ENCODE measurements at places on chromosomes 1 and 21. TPM values are rescaled to one million over a fixed set of nuclear protein-coding genes. Genes with fewer than 3 reads are reported as not detected.

DNA sequence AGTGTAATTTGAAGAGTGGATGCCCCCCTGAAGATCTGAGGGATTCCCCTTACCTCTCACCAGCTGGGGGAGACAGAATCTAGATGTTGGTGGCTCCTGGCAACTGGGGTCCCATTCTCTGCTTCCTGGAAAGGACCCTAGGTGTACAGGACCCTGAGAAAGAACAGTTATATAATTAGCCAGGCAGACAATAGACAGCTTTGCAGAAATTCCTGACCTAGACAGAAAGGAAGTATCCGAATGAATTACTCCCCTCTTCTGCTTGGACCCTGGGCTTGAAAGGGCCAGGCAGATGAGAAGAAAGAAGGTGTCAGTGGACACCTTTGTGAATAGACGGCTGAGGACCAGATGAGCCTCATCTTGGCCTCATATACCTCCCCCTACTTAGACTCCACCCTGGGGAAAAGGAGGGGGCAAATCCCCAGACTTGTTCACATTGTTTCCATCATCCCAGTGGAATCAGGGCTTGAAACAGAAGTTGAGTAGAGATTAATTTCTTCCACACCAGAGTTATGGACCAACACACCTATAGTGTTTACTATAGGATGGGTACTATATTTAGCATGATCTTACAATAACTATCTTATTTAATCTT, 1.8 kb upstream of the IQGAP3 start:
- H3K4me1 ChIP-seq, result peaks cover 10% of the 10 kb centered on the region
- H3K36me3 ChIP-seq, result no peaks in the 10 kb centered on the region
- peaks cover 6% of the 10 kb centered on the region for H3K27me3 ChIP-seq
- no peak for DNase-seq
- H3K27ac ChIP-seq, result no peak overlapping the region

DNA sequence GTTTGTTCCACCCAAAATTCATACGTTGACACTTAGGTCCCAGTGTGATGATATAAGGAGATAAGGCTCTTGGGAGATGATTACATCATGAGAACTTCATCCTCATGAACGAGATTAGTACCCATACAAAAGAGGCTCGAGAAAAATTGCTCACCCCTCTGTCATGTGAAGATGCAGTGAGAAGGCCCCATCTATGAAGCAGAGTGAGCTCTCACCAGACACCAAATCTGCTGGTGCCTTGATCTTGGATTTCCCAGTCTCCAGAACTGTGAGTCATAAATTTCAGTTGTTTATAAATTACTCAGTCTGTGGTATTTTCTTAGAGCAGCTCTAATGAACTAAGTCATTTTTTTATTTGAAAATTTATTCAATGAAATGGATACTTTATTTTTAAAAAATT, 42.6 kb upstream of the USP25 start:
- no peak overlapping the region for H3K4me3 ChIP-seq
- DNase-seq, result peak; percentile 60
- H3K36me3 ChIP-seq, result no peaks in the 10 kb centered on the region
- no peak overlapping the region for H3K27ac ChIP-seq
- no peaks in the 10 kb centered on the region for H3K27me3 ChIP-seq

DNA sequence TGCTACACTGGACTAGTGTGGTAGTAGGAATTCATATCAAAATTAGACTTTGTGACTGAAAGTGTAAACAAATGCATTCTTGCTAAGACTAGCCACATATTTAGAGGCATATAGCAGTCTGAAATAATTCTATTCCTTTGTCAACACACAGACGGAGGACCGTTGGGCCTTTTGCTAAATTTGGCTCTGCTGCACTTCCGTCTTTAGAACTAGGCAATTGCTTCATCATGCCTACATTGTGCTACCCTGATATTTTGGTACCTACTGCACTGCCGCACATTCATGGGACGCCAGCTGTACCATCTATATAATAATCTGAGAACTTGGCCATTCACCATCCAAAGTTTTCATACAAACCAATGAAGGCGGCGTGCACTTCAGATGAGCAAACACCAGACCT, 346.8 kb downstream of the KIF26B start:
- no peaks in the 10 kb centered on the region for H3K4me1 ChIP-seq
- no peak overlapping the region for H3K4me3 ChIP-seq
- H3K27ac ChIP-seq, result no peak overlapping the region
- H3K27me3 ChIP-seq, result no peaks in the 10 kb centered on the region

GRCh38 chr1:199463521-199464127, 563.9 kb upstream of the NR5A2 start:
- no peak overlapping the region for H3K27ac ChIP-seq
- H3K36me3 ChIP-seq, result no peaks in the 10 kb centered on the region
- H3K27me3 ChIP-seq, result no peaks in the 10 kb centered on the region
- H3K4me1 ChIP-seq, result no peaks in the 10 kb centered on the region
- H3K4me3 ChIP-seq, result no peak overlapping the region

DNA sequence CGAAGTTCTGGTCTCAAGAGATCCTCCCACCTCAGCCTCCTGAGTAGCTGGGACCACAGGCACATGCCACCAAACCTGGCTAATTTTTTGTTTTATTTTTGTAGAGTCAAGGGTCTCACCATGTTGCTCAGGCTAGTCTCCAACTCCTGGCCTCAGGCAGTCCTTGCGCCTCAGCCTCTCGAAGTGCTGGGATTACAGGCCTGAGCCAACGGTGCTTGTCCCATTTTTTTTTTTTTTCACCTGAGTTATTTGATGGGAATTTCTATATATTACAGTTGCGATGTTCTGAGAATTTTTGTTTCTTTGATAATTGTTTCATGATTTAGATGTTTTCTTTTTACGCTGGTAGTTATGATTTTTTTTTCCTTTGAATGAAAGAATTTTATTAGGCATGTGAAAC, 2.5 kb downstream of the RABGAP1L start:
- no peaks in the 10 kb centered on the region for H3K4me1 ChIP-seq
- no peak overlapping the region for H3K4me3 ChIP-seq

- no peaks in the 10 kb centered on the region for H3K4me1 ChIP-seq
- DNase-seq, result no peak
- H3K36me3 ChIP-seq, result no peaks in the 10 kb centered on the region
- no peaks in the 10 kb centered on the region for H3K27me3 ChIP-seq
- no peak overlapping the region for H3K27ac ChIP-seq
- no peak overlapping the region for H3K4me3 ChIP-seq
Measured at GRCh38 chr1:3679098-3679555, 26.8 kb downstream of the TP73 start.

GRCh38 chr21:45378258-45378966, 26.6 kb upstream of the COL18A1 start:
- H3K27me3 ChIP-seq, result no peaks in the 10 kb centered on the region
- peaks cover 2% of the 10 kb centered on the region for H3K4me1 ChIP-seq
- no peak overlapping the region for H3K4me3 ChIP-seq
- DNase-seq, result peak; percentile 37

DNA sequence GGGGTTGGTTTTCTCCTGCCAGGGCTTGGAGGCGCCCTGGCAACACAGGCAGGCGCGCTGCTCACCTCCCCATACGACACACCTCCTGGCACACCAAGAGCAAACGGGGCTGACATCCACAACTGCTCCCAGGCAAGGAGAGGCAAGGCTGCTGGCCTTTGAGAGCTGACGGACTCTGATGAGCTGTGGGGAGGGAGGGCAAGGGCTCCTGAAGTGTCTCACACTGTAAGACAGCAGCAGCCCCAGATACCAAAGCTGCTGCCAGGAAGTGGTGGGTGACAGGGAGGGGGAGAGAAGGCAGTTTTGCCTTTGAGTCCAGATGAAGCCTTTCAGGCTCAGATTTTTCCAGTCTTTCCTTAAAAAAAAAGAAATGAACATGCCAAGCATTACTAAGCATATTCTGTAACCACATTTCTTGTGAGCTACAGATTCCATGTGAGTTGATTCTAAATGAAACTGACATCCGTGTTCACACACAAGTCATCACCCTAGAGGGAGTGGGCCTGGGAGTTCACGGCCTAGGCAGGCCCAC, 24.3 kb downstream of the PGBD5 start:
- H3K27me3 ChIP-seq, result no peaks in the 10 kb centered on the region
- H3K4me1 ChIP-seq, result no peaks in the 10 kb centered on the region
- no peak overlapping the region for H3K27ac ChIP-seq
- no peak overlapping the region for H3K4me3 ChIP-seq
- H3K36me3 ChIP-seq, result no peaks in the 10 kb centered on the region

GRCh38 chr21:33021667-33022066, 4.1 kb upstream of the OLIG2 start:
- H3K4me1 ChIP-seq, result no peaks in the 10 kb centered on the region
- DNase-seq, result no peak

GRCh38 chr21:43001316-43001715, 27.0 kb downstream of the PKNOX1 start:
- no peak overlapping the region for H3K4me3 ChIP-seq
- H3K4me1 ChIP-seq, result peaks cover 7% of the 10 kb centered on the region
- no peak for DNase-seq
- H3K27ac ChIP-seq, result no peak overlapping the region
- peaks cover 4% of the 10 kb centered on the region for H3K36me3 ChIP-seq

DNA sequence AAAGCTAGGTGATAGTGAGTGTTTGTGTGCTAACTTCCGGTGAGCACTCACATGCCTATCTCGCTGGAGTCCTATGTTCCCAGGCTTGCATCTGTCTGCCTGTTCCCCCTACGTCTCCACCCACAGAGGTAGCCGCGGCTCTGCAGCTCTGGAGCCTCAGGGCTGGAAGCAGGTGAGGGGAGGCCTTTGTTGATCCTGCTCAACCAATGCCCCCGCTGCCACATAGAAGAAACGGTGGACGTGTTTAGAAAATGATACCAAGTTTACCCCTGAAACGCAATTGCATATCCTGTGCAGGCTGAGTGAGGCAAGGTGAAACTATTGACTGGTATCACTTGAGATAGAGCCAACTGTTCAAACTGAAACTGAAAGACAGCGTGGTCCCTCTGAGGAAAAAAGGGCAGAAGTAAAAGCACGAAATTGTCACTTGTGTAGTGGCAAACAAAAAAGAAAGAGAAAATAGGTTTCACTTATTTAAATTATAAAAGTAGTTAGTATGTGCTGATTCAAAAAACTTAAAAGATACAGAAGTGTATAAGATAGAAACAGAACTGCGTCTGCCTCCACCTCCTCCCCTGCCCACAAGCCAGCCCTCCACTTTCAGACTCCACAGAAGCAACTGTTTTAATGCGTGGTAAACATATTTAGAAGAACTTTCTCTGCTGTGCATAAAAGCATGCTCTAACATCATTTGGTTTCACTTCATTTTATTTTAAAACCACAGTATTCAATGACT, 38.6 kb upstream of the ETS2 start:
- H3K4me1 ChIP-seq, result peaks cover 16% of the 10 kb centered on the region
- no peaks in the 10 kb centered on the region for H3K27me3 ChIP-seq
- H3K4me3 ChIP-seq, result no peak overlapping the region
- no peaks in the 10 kb centered on the region for H3K36me3 ChIP-seq
- no peak for DNase-seq

DNA sequence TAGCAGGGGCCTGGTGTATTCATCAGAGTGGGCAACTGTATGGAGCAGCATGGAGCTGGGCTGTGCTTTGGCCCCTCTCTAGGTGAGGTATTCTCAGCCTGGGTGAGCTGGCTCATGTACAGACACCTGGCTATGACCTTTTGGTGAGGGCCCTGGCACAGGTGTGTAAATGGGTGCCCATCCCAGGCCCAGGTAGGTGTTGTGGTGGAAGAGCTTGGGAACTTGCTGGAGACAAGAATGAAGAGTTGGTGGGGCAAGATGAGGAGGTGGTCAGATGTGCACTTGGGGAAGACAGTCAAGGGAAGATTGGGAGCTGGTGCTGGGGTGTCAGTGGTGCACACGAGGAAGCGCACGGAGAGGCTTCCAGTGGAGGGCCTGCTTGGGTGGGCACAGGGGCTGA, 95.5 kb downstream of the TRIM11 start:
- H3K27me3 ChIP-seq, result no peaks in the 10 kb centered on the region
- no peak overlapping the region for H3K27ac ChIP-seq
- H3K4me3 ChIP-seq, result no peak overlapping the region
- H3K36me3 ChIP-seq, result no peaks in the 10 kb centered on the region

GRCh38 chr1:7783178-7783711, 846 bp upstream of the PER3 start:
- H3K27me3 ChIP-seq, result no peaks in the 10 kb centered on the region
- H3K4me1 ChIP-seq, result peaks cover 3% of the 10 kb centered on the region
- H3K36me3 ChIP-seq, result peaks cover 6% of the 10 kb centered on the region
- peak overlapping the region; percentile 64 for H3K27ac ChIP-seq
- H3K4me3 ChIP-seq, result peak overlapping the region; percentile 63
- DNase-seq, result peak; percentile 19

PADI4 gene
- not detected for total RNA-seq

OR6N1 gene
- not detected for total RNA-seq

RNU1-4 gene
- under 0.01 TPM for total RNA-seq

LAPTM5 gene
- under 0.01 TPM for total RNA-seq

BGLAP gene
- total RNA-seq, result 0.50 TPM

SLC30A10 gene
- total RNA-seq, result not detected

TTC39A gene
- total RNA-seq, result 0.51 TPM

LRRC47 gene
- total RNA-seq, result 25.1 TPM

GPR37L1 gene
- total RNA-seq, result not detected

S100A4 gene
- total RNA-seq, result 85.3 TPM

C4BPA gene
- not detected for total RNA-seq

KCNT2 gene
- total RNA-seq, result 8.1 TPM

KLHL21 gene
- 39.3 TPM for total RNA-seq

Data from fibroblast of lung (primary cell).